ENCODE measurements at places on chromosomes 13 and 19. TPM values are rescaled to one million over a fixed set of nuclear protein-coding genes. Genes with fewer than 3 reads are reported as not detected.

DNA sequence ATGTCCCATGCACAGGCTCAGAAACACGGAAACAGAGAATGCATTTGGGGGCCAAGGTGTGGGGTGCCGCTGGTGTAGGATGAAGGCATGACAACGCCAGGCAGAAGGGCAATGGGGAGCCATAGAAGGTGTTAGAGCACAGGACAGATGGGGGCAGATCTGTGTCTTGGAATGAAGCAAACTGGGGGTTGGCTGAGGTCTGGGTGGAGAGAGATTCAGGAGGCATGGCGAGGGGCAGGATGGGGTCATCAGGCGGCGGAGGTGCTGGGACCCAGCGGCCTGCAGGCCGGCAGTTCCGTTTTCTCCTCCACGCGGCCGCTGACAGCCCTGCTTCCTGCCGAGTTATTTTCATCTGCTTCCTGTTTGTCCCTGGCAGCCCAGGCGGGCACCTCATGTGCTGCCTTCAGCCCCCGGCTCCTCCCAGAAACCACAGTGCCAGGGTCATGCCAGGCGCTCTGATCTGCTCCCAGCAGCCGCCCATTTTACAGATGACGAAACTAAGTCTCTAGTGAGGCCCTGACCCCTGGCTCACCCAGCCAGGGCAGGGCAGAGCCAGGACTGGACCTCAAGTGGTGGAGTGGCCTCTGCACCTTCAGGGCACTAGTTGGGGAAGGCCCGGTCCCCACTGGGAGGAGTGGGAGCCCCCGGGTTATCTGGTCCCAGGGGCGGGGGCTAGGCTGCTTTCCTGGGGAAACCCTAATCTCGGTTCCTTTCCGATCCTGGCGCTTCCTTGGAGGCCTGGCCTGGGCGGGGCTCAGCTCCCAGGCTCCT is 2.2 kb downstream of the ARHGAP45 start:
- peak; percentile 81 for DNase-seq

DNA sequence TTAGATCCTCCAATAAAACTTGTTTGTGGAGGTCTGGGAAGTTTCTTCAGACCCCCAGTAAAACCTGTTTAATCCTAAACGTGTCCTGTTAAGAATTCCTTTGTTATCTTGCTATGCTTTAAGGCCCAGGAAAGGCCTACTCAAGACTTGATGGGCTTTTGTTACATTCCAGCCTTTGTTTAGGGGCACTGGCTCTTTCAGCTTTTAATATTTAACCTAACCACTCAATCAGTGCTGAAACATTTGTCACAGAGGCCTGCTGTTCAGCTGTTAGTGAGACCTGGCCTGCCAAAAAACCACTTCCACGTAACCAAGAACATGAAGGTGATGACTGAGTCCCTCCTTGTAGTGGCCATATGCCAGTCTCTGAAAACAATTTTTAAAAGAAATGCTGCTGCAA is 41.7 kb downstream of the PCDH17 start:
- DNase-seq: no peak

DNA sequence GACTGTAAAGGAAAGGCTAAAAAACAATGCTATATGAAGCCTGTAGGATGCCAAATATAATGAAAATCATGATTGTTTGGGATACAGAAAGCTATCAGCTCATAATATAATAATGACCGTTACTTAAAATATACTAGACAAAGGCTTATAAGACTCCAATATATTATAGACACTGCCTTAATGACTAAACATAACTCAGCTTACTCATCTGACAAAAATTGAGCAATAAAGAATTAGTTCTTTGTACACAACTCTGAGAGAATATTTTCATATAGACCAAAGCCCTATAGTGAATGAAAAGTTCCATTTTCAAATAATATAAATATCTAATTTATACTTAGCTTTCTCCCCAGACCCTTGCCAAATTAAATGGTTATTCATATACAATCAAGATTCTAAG is 283.3 kb downstream of the DIAPH3 start:
- DNase-seq: no peak

GRCh38 chr19:1427221-1427920 is 10.8 kb upstream of the RPS15 start:
- DNase-seq: no peak

Gene CCDC159
- polyA plus RNA-seq: 30.1 TPM

Gene STXBP2
- 75.2 TPM for polyA plus RNA-seq
